ENCODE measurements at places on chromosomes 4 and X.
A peak's percentile ranks its signal among the peaks of the same experiment; 100 is the strongest.

DNA sequence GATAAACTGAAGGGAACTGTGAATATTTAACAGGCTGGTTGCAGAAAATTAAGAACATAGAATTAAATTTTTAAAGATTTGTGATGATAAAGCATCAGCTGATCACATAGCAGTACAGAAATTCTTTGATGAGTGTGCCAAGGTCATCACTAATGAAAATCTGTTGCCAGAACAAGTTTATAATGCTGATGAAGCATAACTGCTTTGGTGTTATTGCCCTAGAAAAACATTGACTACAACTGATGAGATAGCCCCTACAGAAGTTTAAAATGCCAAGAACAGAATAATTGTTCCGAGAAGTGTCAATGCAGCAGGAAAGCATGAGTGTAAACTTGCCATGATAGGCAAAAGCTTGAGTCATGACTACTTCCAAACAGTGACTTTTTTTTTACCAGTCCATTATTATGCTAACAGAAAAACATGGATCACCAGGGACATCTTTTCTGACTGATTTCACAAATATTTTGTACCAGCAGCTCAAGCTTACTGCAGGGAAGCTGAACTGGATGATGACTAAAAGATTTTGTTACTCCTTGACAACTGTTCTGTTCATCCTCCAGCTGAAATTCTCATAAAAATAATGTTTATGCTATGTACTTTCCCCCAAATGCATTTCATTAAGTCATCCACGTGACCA is 1136.6 kb downstream of the FAT4 start:
- no peak for DNase-seq

DNA sequence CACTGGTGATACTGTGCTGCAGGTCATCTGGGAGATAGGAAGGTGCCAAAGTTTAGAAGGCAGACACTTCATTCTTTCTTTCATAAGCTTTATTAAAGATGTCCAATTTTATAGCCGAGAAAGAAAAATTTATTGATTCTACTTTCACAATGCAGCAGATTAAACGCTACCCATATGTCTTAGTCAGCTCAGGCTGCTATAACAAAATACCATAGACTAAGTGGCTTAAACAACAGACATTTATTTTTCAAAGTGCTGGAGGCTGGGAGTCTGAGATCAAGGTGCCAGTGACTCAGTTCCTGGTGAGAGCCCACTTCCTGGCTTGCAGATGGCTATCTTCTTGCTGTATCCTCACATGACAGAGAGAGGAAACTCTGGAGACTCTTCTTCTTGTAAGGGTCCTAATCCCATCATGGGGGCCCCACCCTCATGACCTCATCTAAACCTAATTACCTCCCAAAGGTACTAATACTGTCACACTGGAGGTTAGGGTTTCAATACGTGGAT is 33.4 kb upstream of the KLHL34 start:
- no peak for DNase-seq

DNA sequence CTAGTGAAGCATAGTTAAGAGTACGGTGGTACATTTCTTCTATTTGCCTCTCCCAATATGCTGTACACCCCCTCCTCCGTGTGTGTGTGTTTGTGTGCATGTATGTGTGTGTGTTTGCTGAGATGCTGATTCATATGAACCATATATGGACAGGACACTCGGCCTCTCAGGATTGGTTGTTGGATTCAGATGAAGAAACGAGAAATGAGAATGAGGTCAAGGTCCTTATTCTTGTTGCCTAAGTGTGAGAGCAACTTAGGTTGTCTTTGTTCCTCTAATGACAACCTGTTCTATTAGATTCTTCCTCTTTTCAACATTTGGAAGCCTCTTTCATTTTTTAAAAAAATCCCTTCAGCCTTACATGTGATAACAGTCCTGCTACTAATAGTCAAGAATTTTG is 1387.6 kb downstream of the STIM2 start:
- DNase-seq, result no peak

DNA sequence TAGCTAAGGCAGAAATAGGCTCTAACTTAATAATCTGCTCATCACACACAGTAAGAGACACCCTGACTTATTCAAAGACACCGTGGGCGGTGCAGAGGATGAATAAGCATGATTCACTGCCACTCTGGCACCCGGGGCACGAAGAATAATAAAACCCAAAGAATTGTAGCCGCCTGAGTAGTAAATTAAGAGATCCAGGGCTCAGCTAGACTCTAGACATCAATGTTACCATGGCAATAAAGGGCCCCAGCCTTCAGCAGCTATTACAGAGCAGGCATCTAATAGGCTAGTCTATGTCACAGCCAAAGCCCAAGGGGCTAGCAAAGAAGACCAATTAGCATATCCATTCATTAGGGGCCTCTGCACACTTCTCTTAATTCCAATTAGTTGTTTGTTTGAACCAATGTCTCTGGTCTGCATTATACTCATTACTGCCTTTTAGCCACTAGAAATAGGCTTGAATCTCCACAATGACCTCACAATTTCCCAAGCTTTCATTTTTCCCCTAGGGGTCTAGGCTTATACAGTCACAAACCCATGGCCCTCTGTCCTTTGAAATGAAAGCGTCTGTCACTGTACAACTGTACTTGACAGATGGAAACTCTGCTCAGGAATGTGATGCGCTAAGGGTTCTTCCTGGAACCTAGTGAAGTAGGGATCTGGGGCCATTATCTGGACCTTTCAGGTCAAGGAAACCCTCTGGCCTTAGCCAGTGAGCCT is 3.0 kb upstream of the ATP1B4 start:
- DNase-seq, result peak; percentile 56

- DNase-seq, result no peak
Measured at GRCh38 chrX:69218407-69218997, 53.2 kb upstream of the PJA1 start.

GRCh38 chrX:13109817-13110216 is 65.4 kb upstream of the FAM9C start:
- no peak for DNase-seq

GRCh38 chr4:29948451-29948850 is 771.7 kb upstream of the PCDH7 start:
- no peak for DNase-seq

DNA sequence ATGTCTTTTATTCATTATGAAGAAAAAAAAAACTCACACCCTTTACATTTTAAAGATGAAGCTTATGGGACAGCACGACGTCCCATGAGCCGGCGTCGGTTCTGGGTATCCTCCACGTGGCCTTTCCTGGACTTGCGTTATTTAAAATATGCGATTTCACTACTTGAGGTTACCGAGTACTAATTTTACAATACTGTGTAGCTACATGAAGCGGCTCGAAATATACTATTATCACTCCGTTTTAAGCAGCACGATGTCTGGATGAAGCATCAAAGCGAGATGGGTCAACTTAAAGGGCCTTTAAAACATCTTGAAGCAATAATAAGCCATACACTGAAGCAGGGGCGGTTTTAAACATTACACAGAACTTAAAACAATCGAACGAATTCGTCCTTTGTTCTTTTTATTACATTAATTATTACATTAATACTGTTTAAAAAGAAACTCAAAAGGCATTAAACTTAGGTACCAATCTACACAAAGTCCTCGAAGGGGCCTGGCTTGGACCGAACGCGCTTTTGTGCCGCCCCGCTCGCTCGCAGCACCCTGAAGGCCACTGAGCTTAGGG is 1.4 kb upstream of the KLF3 start:
- DNase-seq, result no peak

DNA sequence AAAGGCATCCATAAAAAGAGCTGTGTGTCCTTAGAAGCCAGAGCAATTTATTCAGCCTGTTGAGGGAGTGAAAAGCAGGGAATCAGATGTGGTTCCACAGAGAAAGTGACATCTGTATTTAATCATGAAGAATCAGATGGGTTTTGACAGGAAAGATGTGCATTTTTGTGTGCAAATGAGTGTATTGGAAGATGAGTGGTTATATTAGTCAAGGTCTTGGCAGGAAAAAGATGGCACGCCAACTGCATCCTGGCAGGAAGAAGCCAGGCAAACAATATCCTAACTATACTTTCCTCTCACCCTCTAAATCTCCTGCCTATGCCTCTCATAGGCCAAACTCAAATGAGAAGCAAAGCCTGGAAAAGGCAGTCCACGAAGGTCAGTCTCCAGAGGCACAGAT is 59.1 kb downstream of the SCFD2 start:
- no peak for DNase-seq

GRCh38 chr4:112894951-112895350 is 154.5 kb upstream of the ANK2 start:
- no peak for DNase-seq

DNA sequence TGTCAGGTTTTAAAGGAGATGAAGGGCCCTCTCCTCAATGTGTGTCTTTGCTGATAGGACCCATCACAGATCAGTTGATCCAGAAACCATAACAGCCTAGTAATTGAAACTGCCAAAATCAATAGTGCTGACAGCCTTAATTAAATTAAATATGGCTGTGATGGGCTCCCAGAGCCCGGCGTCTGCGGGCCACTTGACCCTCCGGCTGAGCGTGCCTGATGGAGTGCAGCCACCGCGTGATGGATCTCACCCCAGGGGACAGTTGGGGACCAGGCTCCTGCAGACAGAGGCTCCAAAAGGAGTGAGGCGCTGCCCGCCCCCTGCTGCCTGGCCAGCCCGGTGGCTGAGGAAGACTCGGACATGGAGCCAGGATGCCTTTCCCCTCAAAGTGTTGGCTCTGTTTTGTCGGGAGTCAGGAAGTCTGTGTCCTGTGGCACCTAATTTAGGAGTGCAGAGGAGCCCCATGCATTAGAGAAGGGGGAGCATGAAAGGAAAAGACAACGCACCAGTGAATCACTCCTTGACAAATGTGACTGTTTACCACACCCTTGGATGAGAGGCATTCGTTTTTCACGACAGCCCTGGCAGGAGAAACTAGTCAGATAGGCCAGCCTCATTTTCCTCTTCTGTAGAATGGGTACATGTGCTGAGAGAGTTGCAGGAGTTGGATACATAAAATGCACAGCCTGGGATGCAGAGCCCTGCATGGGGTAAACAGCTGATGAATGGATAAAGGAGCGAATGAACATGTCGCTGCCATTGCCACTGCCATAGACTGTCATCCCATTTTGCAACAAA is 40.9 kb upstream of the MSX1 start:
- no peak for DNase-seq

DNA sequence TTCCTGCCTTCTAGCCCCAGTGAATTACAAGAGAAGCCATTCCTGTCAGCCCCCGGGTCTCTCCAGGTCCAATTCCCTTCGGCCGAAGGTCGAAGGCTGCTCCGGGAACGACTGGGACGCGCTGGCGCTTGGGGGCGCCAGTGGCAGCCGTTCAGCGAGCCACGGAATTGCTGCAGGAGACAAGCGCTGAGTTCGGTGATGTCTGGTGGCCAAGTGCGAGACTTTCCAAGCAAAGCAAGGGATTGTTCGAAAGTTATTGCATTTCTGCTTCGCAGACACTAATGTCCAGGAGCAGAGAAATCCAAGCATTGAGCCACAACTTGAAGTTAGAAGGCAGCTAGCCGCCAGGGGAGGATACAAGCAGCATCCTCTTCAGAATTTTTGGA is 1.1 kb upstream of the DKK2 start:
- DNase-seq, result no peak

DNA sequence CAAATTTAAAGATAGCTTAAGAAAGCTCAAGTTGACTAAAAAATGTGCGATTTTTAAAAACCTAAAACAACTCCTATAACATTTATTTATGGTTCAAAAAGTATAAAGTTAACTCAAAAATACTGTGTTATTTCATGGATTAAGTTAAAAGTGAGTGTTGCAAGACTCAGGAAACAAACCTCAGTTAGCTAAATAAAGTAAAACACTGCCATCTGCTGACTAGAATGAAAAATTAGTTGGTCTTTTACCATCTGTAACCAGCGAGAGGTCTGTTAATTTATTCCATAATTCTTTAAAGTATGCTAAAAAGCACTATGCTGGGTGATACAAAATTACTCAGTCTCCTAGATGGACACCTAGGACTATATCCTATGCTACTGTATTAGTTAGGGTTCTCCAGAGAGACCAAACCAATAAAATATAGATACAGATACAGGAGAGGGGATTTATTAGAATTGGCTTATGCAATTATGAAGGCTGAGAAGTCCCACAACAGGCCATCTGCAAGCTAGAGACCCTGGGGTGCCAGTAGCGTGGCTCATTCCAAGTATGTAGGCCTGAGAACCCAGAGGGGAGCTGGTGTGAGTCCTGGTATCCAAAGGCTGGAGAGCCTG is 4.9 kb upstream of the WDFY3 start:
- DNase-seq, result no peak

DNA sequence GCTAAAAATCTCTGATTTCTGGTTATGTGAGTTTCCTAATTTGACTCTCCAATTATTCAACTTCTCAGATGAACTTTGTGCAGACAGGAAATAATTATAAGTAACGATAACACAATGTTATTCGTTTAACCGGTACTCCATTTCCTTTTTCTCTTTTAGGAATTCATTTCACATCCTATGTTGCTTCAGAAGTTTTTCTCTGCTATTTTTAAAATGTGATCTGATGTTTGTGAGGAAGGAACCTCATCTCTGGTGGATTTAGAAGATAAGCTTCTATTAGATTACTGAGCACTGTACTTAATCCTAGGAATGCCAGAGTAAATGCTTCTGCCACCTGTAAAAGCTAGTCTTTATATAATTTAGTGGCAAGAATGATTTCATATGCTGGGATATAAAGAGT is 116.0 kb upstream of the ETNPPL start:
- DNase-seq, result no peak

GRCh38 chrX:93711076-93711475 is 37.1 kb downstream of the FAM133A start:
- no peak for DNase-seq

DNA sequence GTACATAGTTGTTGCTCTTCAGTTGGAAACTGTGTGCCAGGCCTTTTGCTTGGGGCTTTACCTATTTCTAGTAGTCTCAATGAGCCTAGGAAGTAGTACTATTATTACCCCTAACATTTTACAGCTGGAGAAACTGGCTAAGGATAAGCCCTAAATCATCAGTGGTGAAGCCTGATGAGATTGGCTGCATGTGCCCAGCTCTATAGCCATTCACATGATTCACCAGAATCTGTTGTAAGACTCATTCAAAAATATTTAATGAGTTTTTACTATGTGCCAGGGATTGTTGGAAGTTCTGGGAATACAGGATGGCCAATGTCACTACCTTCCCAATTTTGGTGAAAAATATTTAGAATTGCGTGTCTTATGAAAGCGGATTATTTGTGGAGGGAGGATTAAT is 2.8 kb downstream of the KIT start:
- DNase-seq, result no peak

GRCh38 chrX:154359362-154360154 is 14.9 kb downstream of the FLNA start:
- no peak for DNase-seq

- no peak for DNase-seq
Measured at GRCh38 chr4:113328514-113328913, 279.1 kb downstream of the ANK2 start.

- no peak for DNase-seq
Measured at GRCh38 chr4:52037689-52038102, 403 bp downstream of the SGCB start.

DNA sequence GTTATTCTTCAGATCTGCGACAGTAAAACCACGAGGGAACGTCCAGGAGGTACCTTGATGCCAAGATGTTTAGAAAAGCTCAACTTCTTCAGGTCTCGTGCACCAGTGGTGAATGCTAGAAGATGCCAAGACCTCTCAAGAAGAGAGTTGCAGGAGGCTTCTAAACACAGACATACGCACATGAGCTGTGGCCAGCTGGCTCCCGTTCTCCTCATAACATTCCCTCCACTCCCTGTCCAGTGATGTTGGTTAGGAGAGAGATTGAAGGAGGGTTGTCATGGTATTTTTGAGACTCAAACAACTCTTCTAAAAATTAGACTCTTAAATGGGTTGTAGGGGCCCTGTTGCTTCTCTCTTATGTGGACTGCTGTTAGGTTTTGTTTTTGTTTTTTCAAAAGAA is 184.3 kb downstream of the QDPR start:
- no peak for DNase-seq

- no peak for DNase-seq
Measured at GRCh38 chr4:71711044-71711984, 72.6 kb downstream of the GC start.

Measured in stimulated activated CD4-positive, alpha-beta T cell treated with anti-CD3 and anti-CD28 coated beads, Interleukin-15, amount 100 ng/mL, for 48 hours (primary cell).